ENCODE measurements at places on chromosomes 2 and 18.

GRCh38 chr2:82234283-82234874, 1929.8 kb upstream of the LRRTM1 start:
- DNase-seq = no peak

DNA sequence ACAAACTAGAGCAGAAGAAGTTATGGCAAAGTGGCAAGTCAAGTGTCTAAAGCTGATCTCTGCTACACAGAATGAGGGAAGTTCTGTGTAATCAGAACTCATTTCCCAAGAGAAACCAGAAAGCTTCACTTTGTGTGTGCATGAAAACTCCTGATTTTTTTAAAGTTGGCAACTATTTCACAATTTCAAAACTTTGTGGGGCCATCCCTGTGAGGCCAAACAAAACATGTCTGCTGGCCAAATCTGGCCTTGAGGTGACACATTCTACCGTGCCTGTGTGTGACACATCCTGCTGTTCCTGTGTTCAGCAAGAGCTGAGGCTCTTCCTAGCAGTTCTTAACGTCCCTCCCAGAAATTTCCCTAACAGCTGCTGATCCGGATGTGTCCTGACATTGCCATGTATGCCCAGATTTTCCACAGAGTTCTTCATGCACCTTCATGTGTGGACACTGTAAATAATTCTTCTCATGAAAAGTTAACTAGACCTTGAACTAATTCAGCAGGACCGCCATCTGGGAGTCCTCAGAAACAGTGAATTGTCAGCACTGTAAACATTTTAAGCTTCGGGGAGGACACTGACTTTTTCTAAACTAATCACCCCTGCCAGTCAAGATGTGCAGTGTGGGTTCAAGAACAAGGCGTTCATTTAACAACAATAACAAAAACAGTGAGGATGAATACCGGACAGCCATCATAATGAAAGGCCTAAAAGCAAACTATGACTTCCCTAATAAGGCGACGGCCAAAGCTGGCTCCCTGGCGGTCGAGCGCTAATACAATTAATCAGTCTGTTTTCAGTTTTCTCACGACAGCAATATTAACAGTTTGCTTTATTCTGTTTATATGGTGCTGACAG, 99.0 kb downstream of the PLEKHM3 start:
- DNase-seq = no peak

- DNase-seq = no peak
Observed at GRCh38 chr2:148244593-148245292, 223.9 kb downstream of the MBD5 start.

DNA sequence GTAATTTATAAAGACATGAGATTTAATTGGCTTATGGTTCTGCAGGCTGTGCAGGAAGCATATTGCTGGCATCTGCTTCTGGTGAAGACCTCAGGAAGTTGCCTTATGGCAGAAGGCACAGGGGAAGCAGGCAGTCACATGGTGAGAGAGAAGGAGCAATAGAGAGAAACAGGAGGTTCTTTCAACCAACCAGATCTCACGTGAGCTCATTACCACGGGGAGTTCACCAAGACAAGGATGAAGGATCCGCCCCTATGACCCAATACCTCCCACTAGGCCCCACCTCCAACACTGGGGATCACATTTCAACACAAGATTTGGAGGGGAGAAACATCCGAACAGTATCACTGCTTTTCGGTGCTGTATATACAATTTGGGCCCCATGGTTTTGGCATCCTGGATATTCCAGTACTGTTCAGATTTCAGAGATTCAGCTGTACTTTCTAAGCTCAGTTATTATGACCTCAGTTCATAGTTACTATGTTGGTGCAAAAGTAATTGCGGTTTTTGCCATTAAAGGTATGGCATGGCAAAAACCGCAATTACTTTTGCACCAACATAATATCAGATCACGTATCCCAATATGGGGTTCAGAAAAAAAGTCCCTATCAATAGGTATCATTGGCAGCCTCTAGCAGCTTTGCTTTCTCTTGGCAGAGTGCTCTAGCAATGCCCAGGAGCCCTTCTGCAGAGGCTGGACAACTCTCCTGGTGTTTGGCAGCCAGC, 189.6 kb upstream of the SIX3 start:
- DNase-seq = no peak

- DNase-seq = no peak
Observed at GRCh38 chr2:25301453-25302352, 40.0 kb downstream of the DNMT3A start.

DNA sequence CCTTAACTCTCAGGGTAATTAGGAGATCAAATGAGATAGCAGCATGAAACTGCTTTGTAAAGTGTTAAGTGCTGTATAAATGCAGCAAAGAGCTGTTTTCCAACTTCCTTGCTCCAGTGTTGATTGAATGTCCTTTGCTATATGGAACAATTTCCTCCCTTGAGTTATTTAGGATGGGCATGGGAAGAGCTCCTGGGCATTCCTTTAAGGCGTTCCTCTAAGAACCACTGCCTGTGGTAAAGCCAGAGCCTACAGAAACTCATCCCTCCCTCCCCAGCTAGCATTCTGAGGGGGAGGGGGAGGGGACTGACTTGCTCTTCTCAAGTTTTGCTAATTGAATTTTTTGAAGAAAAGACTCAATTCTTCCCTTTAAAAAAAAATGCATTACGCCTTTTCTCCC, 1.4 kb downstream of the AKAIN1 start:
- DNase-seq = no peak

DNA sequence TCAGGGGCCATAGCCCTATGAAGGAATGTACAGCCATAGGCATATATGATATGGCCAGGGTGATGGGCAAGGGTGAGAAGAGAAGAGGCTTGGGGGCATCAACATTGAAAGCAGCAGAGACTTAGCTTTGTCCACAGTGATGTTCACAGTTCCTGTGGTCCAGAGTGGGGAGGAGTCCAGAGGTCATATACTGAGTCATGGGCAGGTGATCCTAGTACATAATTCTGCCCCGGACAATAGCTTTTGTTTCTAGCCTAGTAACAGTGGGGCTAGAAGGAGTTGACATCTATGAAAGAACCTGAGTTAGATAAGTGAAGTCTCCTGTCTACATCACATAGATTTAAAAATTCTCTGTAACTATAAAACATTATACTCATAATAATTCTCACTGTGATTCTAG, 496.3 kb upstream of the TNP1 start:
- no peak for DNase-seq

DNA sequence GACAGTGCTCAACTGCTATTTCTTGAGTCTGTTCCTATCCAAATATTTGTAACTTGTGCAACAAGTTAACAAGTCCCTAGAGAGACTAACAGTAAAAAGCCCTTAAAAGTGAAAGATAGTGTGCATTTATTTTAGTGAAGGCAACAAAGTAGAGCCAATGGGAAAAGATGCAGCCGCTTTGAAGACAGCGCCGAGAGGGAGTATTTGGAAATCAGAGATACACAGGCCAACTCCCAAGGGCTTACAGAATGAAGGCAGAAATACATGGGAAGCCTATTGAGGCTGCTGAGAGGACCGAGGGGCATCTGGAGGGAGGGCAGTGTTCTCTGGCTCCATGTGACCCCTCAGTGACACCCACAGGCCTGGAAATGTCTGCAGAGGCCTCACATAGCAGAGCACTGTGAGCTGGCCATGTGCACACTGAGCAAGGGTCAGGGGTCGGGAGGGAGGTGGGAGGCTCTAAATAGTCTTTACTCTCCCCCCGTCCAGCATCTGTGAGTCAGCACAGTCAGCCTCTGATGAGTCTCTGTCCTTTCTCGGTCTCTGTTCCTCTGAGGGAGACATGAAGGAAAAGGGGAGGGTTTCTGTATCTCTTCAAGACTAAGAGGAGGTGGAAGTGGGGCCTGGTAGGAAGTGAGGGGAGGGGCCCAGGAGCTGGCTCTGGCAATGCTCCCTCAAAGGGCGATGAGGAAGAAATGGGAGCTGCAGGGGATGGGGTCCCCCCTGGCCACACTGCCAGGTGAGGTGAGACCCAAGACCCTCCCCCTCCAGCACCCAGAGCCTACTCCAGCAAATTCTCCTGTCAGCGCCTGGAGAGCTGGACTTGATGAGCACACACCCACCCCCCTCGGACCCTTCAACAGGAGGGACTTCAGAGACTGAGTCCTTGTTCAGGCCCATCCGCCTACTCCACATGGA, 133.6 kb downstream of the SP3 start:
- DNase-seq = peak; percentile 84

- DNase-seq = no peak
Observed at GRCh38 chr2:177640423-177640822, 247.8 kb downstream of the AGPS start.

DNA sequence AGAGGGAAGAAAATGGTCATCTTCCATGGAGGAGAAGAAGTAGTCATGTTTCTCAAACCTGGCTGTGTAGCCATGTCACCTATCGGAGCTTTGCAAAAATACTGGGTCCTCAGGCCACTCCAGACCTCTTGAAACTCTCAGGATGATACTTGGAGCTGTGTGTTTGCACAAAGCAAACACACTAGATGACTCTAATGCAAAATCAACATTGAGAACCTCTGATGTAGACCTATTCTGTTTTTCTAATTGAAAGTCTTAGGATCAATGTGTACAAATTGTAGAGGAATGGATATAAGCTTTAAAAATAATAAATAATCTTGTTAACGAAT, 444.3 kb downstream of the RND3 start:
- DNase-seq = no peak

DNA sequence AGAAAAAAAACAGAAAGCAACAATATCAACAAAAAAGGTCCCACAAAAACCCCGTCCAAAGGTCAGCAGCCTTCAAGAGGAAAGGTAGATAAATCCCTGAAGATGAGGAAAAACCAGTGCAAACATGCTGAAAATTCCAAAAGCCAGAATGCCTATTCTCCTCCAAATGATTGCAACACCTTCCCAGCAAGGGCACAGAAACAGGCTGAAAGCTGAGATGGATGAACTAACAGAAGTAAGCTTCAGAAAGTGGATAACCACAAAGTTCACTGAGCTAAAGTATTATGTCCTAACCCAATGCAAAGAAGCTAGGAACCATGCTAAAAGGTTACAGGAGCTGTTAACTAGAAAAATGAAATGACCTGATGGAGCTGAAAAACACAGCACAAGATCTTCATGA, 226.4 kb upstream of the DSEL start:
- DNase-seq = no peak

- DNase-seq = no peak
Observed at GRCh38 chr18:23203891-23204432, 68.7 kb downstream of the CABLES1 start.

DNA sequence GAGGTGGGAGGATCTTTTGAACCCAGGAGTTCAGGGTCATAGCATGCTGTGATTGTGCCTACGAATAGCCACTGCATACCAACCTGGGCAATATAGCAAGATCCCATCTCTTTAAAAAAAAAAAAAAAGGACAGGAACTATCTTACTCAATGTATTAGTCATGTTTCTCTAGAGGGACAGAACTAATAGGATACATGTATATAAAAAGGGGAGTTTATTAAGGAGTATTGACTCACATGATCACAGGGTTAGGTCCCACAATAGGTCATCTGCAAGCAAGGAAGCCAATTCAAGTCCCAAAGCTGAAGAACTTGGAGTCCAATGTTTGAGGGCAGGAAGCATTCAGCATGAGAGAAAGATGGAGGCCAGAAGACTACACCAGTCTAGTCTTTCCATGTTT, 18.8 kb upstream of the CASP10 start:
- no peak for DNase-seq

- DNase-seq = peak; percentile 91
Observed at GRCh38 chr2:199462956-199463692, 5.4 kb upstream of the SATB2 start.

DNA sequence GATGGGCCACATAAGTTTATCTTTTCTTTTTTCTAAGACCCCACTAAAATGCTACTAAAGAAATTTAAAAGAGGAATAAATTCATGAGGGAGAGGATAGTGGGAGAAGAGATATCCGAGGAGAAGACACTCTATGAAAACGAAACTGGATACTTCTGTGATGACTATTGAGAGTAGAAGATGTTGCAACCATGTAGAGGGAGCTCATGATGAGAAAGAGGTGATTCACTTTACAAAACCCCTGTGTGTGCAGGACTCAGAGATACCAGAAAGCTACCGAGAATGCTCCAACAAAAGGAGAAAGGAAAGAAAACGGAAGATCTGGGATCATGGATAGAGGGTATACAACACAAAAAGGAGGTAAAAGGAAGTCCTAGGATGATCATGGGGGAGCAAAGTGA, 34.9 kb downstream of the SLC38A11 start:
- no peak for DNase-seq

DNA sequence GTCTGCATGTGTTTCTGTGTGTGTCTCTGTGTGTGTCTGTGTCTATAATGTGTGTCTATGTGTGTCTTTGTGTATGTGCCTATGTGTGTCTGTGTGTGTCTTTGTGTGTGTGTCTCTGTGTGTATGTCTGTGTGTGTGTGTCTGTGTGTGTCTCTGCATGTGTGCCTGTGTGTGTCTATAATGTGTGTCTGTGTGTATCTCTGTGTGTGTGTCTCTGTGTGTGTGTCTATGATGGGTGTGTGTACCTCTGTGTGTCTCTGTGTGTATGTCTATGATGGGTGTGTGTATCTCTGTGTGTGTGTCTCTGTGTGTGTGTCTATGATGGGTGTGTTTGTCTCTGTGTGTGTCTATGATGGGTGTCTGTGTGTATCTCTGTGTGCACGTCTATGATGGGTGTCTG, 126.2 kb upstream of the GPC1 start:
- DNase-seq = no peak

DNA sequence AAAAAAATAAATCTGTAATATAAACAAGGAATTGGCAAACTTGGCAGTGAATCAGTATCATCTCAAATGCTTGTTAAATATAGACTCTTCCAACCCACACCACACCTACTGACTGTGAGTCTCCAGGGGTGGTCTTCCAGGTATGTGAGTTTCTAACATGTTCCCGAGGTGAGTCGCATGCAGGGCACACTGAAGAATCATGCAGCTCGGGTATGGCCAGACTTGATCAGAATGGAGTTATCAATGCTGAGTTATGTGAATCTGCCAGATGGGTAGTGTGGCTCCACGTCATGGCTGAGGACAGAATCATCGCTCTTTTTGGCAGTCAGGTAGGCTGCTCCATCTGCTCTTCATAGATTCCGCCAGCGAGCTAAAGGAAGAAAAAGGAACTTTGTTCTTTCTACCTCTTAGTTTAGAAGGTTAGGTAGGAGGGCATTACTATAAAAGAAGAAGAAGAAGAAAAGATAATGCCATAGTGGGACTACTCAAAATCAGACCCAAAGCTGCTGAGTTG, 1279.7 kb upstream of the ZEB2 start:
- no peak for DNase-seq

DNA sequence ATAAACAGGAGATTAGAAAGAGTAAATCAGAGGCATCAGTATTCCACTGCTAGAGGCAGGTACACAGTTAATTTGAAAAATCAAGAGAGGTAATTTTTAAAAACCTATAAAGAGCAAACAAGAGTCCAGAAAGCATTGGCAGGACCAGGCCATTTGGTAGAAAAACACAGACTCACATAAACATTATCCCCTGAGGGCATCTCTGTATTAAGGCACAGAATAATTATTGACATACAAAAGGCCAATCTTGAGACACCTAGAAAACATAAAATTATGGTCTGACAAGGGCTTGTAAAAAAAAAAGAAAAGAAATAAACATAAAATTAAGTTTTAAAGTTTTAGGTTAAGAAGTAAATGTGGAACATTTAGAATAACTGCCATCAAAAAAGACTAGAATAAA, 120.6 kb downstream of the OSBPL1A start:
- no peak for DNase-seq

- no peak for DNase-seq
Observed at GRCh38 chr2:144213797-144214196, 306.1 kb downstream of the ZEB2 start.
